Activated gamma-delta T cell treated with Interleukin-2 at 50 U/mL for 16 hours (primary cell): ENCODE measurements at places on chromosomes 4 and X.

DNA sequence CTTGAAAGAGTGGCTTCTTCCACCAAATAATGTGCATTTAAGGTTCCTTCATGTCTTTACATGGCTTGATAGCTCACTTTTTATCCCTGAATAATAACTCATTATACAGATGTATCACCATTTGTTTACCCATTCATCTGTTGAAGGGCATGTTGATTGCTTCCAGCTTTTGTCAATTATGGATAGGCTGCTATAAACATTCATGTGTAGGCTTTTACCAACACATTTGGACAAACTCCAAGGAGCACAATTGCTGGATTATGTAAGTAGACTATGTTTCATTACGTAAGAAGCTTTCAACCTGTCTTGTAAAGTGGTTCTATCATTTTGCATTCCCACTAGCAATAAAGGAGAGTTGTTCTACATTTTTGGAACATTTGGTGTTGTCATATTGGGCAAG is 2637.0 kb downstream of the PCDH7 start:
- no peak for DNase-seq

DNA sequence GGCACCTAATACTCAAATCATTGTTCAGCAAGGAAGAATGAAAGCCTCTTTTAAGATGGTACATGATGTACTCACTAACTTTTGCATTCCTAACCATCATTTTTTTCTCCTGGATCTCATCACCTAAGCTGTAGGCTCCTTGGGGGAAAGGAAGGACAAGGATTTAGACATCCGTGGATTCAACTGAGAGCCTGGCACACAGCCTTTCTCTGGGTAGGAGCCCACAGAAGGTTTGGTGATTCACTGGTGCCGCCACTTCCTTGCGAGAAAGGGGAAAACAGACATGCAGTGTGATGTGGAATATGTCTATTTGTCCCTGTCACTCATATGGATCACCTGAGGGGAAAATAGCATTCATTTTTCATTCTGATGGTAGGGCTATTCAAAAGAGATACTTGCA is 147.3 kb downstream of the PCDH7 start:
- DNase-seq = no peak

DNA sequence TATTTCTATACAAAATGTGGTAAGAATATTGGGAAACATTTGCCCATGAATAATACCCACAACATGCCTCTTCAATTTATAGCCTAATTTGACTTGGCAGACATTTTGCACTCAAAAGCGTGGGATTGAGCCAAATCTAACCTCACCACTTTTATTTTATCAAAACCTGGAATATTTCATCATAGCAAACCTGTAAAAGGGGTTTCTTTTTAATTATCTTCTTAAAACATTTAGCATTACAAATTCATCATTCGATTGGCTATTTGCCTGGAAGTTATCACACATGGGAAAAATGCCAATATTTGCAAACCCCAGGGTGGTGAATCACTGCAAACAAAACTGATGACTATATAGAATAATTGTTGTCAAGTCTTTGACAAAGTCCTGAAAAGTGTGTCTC is 56.2 kb downstream of the VCX3B start:
- no peak for DNase-seq

DNA sequence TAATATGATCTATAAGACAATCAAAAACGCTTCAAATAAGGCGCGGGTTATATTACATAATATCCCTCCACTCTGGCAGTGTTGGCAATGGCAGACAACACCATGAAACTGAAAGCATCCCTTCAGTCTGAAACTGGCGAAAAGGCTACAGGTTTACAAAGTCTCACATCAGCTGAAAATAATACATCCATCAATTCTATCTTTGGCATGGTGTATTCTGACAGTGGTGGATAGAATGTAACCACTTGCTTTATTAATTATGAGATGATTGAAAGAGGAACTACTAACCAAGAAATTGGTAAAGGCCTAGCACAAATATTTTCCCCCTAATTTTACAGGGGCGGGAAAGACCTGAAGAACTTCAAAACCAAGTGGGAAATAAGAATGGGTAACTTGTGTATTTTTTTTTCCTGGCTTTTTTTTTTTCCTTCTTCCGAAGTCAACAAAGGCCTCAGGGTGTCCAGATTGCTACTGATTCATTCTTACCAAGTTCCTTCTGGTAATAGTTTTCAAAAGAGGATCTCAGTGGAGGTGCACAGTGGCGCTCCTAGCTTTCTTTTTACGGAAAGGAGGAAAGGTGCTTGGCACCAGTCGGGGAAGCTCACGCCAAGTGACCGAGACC is 728 bp downstream of the UBA6 start:
- no peak for DNase-seq

DNA sequence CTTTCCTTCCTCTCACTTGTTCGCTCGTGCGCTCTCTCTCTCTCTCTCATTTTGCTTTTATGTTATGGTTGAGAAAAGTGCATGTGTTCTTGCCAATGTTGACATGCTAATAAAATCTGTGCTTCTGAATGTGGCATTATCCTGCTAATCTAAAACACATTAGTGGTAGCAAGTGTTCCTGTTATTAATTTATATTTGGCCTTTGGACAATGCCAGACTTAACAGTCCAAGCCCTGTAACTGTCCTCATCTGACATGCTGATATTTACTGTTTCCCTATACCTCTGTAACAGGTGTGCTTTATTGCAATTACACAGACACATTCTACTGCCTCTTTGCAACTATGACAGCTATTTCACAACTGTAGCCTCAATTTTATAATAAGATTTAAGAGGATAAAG is 2.7 kb downstream of the PPARGC1A start:
- no peak for DNase-seq

- no peak for DNase-seq
Observed at GRCh38 chrX:153499876-153500275, 5.1 kb downstream of the BGN start.

DNA sequence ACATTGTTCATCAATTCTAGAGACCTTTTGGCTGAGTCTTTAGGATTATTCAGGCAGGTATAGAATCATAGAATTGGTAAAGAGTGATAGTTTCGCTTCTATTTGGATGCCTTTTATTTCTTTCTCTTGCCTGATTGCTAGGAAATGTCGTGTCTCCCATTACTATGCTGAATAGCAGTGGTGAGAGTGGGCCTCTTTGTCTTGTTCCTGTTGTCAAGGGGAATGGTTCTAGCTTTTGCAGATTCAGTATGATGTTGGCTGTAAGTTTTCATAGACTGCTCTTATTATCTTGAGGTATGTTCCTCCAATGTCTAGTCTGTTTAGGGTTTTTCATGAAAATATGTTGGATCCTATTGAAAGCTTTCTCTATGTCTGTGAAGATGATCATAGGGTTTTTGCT is 200.2 kb upstream of the PABPC4L start:
- DNase-seq = no peak

- no peak for DNase-seq
Observed at GRCh38 chrX:45769761-45770582, 569.3 kb upstream of the DIPK2B start.

DNA sequence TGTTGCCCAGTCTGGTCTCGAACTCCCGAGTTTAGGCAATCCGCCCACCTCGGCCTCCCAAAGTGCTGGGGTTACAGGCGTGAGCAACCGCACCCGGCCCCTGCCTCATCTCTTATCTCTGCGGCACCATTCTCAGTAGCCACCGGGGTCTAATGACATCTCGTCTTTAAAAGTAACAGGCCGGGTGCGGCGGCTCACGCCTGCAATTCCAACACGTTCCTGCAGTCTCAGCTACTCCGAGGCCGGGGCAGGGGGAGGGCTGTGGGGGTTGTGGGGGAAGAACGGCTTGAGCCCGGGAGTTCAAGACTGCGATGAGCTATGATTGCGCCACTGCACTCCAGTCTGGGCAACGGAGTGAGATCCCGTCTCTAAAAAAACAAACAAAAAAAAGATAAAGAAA is 28.8 kb downstream of the ING2 start:
- DNase-seq = no peak

- DNase-seq = no peak
Observed at GRCh38 chr4:69057620-69058409, 38.5 kb upstream of the UGT2B7 start.

- DNase-seq = no peak
Observed at GRCh38 chr4:159526172-159526571, 423.3 kb downstream of the RAPGEF2 start.

- no peak for DNase-seq
Observed at GRCh38 chr4:109989618-109990017, 76.9 kb downstream of the EGF start.

GRCh38 chr4:88531549-88531948 is 8.0 kb upstream of the PYURF start:
- DNase-seq = no peak

GRCh38 chr4:13642170-13642950 is 14.8 kb upstream of the BOD1L1 start:
- no peak for DNase-seq

DNA sequence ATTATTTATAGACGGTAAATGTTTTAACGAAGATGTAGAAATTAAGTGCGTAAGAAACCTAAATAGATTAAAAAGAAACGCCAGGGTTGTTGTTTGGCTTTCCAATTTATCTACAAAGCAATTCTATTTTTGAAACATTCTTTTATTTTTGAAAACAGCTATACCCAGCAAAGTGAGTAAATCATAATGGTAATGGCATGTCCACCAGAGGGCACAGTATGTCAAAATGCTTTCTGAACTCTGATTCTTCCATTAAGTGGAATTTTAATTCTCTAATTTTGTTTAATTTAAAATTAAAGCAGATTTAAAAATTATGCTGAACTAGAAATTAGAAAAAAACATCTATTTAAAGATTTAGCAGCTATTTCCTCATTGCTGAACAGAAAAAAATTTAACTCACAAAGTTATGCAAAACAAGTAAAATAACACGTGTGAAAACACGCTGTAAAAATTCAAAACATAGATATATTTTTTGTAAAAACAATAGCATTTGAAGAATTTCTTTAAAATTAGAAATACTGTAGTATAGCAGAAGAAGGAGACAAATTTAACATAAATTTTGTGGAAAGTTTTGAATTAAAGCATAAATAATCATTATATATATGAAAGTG is 26.5 kb downstream of the RASSF6 start:
- no peak for DNase-seq

DNA sequence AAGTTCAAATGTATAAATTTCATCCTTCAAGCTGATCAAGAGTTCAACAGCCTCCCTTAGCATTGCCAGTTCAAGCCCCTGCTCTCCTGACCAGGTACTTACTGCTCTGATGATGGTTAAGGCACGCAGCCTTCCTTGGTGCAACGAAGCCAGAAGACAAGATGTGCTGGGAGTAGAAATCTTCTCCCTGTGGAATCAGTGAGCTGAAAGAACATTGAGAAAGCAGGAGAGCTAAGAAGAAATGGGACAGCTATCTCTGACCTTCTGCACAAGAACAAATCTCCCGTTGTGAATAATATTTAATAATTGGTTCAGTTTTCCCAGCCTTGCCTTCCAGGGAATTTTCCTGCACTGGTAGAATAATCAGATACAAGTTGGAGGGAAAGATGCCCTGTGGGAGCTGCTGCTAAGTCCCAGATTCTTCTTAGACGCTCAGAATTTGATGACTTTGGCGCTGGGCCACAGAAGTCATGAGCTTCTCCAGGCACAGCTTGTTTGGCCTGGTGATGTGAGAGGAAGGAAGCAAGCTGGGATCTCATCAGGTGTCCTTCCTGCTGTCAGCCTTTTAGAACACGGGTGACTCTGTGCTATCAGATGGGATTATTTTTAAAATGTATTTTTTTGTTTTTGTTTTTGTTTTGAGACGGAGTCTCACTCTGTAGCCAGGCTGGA is 77.8 kb downstream of the CD38 start:
- no peak for DNase-seq

GRCh38 chr4:56288663-56289062 is 98.6 kb downstream of the AASDH start:
- no peak for DNase-seq

GRCh38 chrX:30904186-30904585 is 15.1 kb upstream of the TAB3 start:
- no peak for DNase-seq

DNA sequence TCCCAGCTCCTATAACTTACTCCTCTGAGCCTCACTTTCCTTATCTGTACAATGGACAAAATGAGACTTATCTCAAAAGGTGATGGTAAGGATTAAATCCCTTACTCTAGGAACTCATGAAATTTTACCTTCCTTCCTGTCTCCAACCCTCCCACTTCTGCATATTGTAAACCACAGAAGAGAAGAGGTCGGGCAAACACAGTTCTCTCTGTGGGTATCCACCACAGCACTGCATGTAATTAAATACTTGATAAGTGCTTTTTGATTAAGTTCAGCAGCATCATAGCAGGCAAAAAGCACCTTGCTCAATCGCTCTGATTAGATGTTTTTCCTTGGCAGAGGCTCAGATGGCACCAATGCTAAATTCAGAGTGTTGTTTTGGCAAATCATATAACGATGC is 17.3 kb upstream of the TMEM192 start:
- DNase-seq = no peak

DNA sequence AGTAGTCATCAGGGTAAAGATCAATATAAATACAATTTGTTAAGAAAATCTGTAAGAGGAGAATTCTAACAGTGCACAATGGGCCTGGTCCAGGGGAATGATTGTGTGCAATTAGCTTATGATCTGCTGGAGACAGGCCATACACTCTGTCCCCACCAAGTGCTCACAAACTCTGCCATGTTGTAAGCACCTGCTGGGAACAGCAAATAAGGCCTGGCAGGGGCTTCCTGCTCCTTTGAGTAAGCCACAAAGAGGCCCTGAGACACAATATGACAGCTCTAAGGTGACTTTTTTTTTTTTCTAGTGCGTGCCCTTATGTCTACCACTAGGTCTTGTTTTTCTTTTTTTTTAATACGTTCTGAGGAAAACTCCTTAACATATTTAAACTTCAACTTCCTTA is 866.3 kb upstream of the PCDH7 start:
- DNase-seq = no peak

DNA sequence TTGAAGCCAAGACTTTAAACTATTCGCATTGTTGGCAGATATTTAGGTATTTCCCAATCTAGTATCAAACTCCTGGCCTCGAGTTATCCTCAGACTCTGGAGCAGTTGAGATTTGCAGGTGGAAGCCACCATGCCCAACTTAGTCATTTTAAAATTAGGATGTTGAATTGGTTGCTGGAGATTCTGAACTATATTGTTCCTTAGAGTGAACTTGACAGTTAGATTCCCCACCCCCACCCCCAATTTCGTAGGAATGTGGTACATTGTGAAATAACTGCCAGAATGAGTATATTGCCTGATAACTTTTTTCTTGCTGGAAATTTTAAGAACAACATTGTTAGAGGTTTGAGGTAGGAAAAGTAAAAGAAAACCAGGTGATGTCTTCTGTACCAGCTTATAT is 2.3 kb downstream of the NOCT start:
- DNase-seq = no peak

- DNase-seq = no peak
Observed at GRCh38 chr4:119237201-119237600, 24.7 kb downstream of the USP53 start.

- DNase-seq = no peak
Observed at GRCh38 chr4:76952656-76953582, 3.4 kb downstream of the SEPTIN11 start.

DNA sequence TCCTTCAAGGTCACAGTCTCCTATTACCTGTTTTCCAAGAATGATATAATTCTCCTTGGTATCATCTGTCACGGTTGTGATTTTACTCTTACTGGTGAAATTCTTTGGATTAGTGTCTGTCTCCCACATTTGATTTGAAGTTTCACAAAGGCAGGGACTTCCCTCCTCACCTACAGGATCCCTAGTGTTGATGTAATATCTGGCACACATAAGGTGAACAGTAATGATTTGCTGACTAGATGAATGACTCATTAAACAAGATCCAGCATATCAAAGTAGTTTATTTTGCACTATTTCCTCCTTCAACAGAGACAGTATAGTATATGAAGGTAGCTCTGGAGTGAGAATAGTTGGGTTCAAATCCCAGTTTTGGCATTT is 135.3 kb upstream of the IL1RAPL2 start:
- DNase-seq = no peak
